ENCODE measurements at places on chromosomes 12 and 14.

DNA sequence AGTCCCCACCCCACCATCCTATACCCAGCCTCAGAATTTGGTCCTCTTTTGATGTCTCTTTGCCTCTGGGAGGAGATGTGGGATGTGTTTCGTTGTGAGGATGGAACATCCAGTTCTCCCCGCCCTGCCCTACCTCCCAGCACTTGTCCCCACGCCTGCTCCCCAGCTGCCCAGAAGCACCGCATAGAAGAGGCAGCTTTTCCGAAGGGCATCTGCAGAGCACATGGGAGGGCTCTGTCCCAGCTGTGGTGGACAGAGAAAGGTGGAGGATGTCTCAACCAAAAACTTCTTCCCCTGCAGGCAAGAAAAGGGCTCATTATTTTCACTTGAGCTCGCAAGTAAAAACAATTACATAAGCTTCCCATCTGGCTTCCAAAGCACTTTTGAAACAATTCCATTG lies 302.6 kb downstream of the PCNX1 start:
- DNase-seq, result no peak

DNA sequence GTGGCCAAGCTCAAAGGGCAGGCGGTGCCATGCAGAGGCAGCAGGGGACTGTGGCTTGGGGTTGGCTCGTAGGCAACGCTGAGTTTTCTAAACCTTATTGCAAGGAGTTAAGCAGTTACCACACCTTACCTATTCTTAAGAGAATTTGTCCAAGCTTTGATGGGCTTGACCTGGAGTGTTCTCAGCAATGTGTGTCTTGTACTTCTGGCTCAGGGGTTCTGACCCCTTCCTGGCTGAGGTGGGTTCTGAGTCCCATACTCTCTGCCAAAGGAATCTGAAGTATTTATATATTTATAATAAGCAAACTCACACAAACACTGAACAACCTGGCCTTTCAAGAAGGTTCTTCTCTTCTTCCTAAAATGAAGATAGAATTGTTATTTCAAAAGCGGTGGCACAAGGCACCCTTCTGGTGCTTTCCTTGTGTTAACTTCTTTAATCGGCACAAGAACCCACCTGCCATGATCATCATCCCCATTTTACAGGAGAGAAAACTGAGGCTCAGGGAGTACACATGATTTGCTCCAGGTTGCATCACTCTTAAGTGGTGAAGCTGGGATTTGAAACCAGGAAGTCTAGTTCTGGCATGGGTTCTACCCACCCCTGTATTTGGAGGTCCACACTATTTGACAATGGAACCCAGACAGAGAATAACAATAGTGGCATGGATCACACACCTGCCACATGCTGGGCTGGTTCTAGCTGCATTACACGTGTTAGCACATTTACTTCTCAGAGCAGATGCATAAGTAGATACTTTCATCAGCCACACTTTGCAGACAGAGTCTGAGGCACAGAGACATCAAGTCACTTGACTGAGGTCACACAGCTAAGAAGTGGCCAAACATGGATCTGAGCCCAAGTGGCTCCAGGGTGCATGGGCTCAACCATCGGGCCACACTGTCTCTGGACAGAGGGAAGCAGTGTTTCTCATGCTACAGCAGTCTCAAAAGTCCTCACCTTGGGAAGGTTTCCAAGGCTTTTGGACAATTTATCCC lies 224.0 kb downstream of the AACS start:
- no peak for DNase-seq

- no peak for DNase-seq
Measured at GRCh38 chr12:124904306-124905098, 9.9 kb downstream of the UBC start.

DNA sequence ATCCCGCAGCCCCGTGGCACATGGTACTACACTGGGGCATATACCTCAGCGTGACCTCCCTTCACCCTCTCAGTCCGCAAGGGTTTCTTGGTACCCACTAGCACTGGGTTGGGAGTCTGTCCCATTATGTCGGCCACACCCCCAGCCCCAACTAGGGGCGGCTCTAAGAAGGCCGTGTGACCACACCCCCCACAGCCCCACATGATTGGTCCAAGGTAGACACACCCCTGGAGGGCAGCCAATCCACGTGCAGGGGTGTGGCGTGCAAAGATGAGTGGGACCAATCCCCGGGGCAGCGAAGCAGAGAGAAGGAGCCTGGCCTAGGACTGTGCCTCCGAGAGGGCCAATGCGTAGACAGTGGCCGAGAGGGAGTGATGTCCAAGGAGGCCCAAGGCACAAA lies 34.6 kb upstream of the BEGAIN start:
- DNase-seq, result no peak

Data from activated CD4-positive, CD25-positive, alpha-beta regulatory T cell treated with anti-CD3 and anti-CD28 coated beads, Interleukin-2, amount 50 U/mL, for 16 hours (primary cell).